ENCODE measurements at places on chromosomes 12 and 14. TPM values are rescaled to one million over a fixed set of nuclear protein-coding genes. Genes with fewer than 3 reads are reported as not detected.

GRCh38 chr12:3605692-3606091, 114.7 kb downstream of the PRMT8 start:
- DNase-seq = no peak

Gene GPR68
- 0.82 TPM for polyA plus RNA-seq

Gene KRT78
- not detected for polyA plus RNA-seq

- DNase-seq = peak; percentile 89
Observed at GRCh38 chr14:54565785-54566409, 1.0 kb upstream of the SAMD4A start.

DNA sequence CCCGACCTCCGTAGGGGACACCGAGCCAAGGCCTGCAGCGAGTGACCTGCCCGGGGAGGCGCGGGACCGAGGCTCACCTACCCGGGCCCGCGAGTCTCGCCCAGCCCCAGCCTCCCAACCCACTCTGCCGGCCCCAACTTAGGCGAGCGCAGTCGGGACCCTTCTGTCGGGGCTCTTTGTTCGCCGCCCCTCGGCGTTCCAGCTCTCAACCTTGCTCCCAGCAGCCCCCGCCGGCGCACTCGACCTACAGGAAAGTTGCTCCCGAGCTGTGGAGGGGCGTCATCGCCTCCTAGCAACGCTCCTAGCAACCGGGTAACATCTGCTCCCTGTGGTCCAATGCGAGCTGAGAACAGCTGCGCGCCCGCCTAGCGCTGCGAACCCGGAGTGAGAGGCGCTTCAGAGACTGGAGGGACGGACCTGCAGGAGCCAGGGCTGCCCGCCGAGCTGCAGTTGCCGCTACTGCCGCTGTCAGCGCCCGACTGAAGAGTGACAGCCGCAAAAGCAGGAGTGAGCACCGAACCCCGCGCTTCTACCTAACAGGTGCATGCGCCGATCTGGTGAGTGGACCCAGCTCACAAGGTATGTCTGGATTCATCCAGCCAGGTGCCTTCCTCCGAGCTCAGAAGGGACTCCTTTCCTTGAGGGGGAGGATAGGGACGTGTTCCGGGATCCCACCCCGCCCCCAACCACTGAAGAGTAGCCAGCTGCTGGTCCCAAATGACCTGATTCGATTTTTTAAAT, 355.0 kb downstream of the SNAPC1 start:
- DNase-seq = peak; percentile 95

Gene BDKRB1
- polyA plus RNA-seq = 1.5 TPM

Gene RPS6KA5
- polyA plus RNA-seq = 0.95 TPM

Gene SIX4
- polyA plus RNA-seq = 0.75 TPM

Gene WNT1
- polyA plus RNA-seq = not detected

Gene ACAD10
- polyA plus RNA-seq = 47.0 TPM

Gene KRT6C
- not detected for polyA plus RNA-seq

- DNase-seq = no peak
Observed at GRCh38 chr14:74599321-74599761, 12.7 kb downstream of the LTBP2 start.

DNA sequence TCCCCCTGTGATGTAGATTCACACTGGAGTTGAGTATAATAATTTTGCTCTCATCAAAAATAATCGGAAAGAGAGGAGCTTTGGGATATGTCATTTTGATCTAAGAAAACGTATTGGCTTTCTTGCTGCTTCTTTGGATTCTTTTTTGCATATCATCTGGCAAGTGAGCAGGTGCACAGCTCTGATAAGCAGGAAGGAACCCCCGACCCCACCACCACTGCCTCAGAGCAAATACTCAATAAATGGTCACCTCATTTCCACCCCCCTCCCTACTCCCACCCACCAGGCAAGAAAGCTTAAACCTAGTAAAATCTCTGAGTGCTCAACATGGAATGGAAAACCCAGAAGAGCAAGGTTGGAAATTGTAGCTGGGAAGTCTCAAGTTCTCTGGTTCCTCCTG, 49.4 kb downstream of the IFNG-AS1 start:
- no peak for DNase-seq

GRCh38 chr12:56773113-56773512, 10.0 kb downstream of the HSD17B6 start:
- DNase-seq = no peak

Gene ERP27
- polyA plus RNA-seq = 35.3 TPM

DNA sequence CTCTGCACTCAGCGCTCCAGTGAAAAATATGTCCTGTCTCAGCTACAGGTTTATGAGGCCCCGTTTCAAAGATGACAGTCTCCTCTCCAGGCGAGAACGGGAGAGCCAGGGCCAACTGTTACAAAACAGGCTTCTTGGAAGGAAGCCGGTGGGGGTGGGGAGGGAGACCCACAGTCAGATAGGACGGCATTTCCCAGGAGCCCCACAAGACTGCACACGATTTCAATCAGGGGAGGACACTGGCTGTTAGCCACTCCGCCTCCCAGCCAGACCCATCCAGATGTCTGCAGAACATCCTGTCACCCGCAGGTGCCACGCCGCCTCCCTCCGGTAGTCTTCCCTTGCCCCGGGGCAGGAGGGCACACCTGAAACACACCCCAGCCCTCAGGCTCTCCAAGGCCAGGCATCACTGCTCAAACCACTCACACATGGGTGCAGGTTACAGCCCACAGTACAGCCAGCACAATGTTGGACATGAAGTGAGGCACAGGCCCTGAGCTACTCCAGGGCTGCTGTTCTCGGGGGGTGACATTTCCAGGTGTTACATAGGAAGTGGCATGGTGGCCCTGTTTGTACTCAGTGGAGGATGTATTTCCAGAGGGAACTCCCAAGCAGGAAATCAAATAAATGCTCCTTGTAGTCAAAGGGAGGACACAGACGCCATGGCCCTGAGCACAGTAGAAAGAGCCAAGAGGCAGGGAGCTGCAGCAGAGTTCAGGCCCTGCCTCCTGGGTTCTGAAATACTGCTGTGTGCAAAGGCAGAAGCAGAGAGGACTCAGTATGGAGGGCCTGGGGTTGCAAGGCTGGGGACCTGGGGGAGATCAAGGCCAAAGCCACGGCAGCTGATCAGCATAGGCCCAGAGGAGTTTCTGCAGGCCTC, 138.1 kb downstream of the BCL11B start:
- peak; percentile 54 for DNase-seq

Gene SYT1
- polyA plus RNA-seq = 0.69 TPM

GRCh38 chr12:9758119-9758518, 2.6 kb downstream of the CD69 start:
- DNase-seq = no peak

DNA sequence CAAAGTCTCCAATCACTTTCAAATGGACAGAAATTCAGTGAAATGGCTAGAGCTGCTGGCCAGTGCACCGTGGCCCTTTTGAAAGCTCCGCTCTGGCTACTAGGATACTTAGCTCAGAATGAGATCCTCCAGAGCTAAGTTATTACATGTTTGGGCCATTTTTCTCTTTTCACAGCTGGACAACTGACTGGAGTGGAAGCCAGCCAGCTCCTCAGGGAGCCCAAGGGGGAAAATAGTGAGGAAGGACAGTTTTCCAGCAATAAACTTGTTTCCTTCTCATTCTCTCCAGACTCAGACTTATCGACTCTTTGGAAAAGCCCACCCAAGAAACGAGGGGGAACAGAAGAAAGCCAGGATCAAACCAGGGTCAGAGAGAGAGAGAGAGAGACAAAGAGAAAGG, 266.0 kb downstream of the KSR2 start:
- peak; percentile 15 for DNase-seq

GRCh38 chr12:50750366-50750765, 13.5 kb upstream of the ATF1 start:
- no peak for DNase-seq

GRCh38 chr12:56324206-56324605, 8.4 kb upstream of the CNPY2 start:
- DNase-seq = no peak

Gene GPR137C
- 0.24 TPM for polyA plus RNA-seq

DNA sequence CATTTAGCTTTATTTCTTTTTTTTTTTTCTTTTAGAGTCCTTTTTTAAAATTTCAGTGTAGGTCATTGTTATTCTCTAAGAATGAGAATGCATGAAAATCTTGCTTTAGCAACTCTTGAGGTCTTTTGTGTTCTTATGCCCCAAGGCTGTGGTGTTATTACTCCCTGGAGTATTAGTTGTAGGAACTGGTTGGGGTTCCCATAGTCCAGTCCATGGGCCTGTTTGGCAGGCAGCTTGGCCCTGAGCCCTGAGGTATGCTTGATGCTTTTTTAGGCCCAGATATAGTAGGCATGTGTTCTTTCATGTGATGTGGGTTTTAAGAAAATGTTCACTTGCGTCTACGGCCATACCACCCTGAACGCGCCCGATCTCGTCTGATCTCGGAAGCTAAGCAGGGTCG, 1.6 kb downstream of the FAM234B start:
- DNase-seq = no peak

DNA sequence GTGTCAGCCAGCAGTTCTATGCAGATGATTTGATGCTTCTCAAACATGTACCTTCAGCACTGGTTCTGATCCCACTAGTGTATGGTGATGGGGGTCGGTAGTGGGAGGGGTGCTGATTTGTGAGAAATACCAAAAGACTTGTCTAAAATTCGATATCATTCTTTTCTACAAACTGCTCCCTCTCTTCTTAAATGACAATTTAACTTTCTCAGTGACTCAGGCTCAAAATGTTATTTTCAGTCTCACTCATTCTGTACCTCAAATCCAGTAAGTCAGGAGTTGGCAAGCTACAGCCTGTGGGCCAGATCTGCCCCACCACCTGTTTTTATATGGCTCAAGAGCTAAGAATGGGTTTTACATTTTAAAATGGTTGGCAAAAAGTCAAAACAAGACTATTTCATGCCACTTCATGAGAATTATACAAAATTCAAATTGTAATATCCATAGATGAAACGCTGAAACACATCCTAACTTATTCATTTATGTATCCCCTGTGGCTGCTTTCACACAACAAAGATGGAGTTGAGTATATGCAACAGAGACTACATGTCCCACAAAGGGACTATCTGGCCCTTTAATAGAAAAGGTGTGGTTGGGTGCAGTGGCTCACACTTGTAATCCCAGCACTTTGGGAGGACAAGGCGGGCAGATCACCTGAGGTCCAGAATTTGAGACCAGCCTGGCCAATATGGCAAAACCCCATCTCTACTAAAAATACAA, 6.6 kb upstream of the NOP2 start:
- no peak for DNase-seq

- no peak for DNase-seq
Observed at GRCh38 chr12:88365403-88365802, 214.9 kb downstream of the KITLG start.

GRCh38 chr12:68056300-68056699, 67.1 kb downstream of the IFNG-AS1 start:
- DNase-seq = no peak

- DNase-seq = no peak
Observed at GRCh38 chr14:54147282-54147681, 190.7 kb upstream of the BMP4 start.

- no peak for DNase-seq
Observed at GRCh38 chr14:61048640-61049039, 67.6 kb downstream of the SLC38A6 start.

Gene PCED1B
- polyA plus RNA-seq = 2.8 TPM

- no peak for DNase-seq
Observed at GRCh38 chr12:86959766-86960458, 703.7 kb upstream of the MGAT4C start.

Gene SPPL3
- 23.8 TPM for polyA plus RNA-seq

DNA sequence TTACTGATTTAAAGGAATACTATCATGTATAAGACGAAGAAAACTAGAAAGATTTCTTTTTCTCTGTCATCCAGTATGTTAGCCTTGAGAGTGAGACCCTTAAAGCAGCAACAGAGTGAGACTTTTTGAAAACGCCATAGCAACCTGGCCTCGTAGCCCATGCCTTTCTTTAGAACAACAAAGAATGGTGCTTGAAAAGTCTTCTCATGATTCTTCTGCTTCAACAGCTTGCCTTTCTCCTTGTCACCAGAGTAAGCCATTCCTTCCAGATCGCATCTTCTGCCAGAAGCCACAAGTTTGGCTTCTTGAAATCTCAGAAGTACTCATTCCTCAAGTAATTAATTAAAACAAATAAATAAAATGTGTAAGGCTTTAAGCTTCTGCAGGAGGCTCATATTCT, 109.3 kb downstream of the PDE3A start:
- no peak for DNase-seq

Gene GOLGA5
- polyA plus RNA-seq = 27.7 TPM

- DNase-seq = no peak
Observed at GRCh38 chr12:94174576-94174975, 26.2 kb downstream of the PLXNC1 start.

Gene WSCD2
- polyA plus RNA-seq = 2.0 TPM

- no peak for DNase-seq
Observed at GRCh38 chr12:47235258-47236040, 155.7 kb upstream of the AMIGO2 start.

- DNase-seq = no peak
Observed at GRCh38 chr14:85195872-85196477, 334.0 kb upstream of the FLRT2 start.

DNA sequence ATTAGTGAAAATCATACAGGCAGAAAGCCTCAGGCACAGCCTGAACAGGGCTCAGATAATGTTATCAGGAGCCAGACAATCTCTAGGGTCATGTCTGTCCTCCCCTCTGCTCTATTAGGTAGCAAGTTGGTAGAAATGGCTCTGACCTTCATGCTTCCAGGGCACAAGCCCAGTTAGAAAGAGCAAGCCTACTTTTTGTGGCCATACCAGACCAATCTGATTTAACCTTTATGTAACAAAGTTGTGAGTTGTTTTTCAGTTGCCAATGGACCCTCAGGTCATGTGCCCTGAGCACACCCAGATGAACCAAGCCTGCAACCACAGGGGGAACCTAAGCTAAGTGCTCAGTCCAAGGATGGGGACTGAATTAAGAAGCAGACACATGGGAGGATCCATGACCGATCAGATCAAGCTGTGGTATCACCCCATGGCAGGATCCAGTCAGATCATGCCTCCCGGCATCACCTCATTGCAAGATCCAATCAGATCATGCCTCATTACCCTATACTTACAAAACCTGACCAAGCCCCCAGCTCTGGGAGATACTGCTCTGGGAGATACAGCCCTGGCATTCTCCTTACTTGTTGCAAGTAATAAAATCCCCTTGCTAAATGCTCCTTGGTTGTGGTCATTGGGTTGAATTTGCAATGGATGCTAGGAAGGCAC, 18.8 kb upstream of the HIGD1C start:
- no peak for DNase-seq
